Activated T-helper 9 cell treated with anti-CD3 and anti-CD28 coated beads, Interleukin-2, amount 50 U/mL, for 16 hours (primary cell): ENCODE measurements at places on chromosomes 7 and 10.

DNA sequence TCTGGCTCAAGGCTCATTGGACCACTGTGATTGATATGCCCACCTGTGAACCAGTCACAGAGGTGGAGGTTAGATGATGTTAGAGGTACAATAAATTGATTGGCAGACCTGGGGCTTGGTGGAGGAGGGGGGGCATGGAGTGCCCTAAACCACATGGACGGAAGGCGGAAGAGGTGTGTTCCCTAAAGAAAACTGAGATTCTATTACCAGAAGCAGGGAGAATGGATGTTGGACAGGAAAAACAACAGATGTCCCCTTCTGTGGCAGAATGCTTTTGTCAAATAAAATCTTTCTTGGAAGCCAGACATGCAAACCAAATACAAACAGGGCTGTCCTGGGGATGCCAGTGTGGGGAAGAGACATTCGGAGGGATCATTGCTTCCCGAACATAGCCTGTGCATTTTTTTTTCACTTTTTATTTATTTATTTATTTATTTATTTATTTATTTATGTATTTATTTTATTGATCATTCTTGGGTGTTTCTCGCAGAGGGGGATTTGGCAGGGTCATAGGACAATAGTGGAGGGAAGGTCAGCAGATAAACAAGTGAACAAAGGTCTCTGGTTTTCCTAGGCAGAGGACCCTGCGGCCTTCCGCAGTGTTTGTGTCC is 433.9 kb downstream of the RPS24 start:
- DNase-seq, result no peak

- DNase-seq, result no peak
Observed at GRCh38 chr10:72158176-72158575, 57.6 kb upstream of the ANAPC16 start.

GRCh38 chr7:134866617-134867016 is 87.2 kb downstream of the CALD1 start:
- DNase-seq, result no peak

- DNase-seq, result no peak
Observed at GRCh38 chr10:5498791-5499492, 428 bp downstream of the CALML5 start.

DNA sequence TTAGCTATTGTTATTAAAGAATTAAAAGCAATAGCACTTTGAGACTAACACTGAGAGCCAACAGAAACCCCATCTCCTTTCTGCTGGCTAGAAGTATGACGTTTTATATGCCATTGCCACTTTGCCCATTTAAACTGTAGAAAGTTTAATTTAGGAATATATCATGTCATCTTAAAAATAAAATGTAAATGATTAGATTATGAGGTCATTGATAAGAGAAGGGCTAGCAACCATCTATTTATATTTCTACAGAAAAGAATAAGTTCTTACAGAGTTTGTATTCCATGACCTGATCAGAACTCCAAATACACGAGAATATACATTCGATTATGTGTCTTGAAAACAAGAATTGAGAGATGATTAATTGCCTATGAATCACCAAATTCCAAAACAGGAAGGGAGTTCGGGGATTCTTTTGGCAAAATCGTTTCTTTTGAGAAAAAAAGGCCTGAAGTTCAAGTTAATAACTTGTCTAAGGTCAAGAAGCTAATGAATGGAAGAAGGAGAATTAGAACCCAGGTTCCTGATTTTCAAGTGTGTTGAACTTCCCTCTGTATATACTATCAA is 227.0 kb downstream of the TRIL start:
- no peak for DNase-seq

DNA sequence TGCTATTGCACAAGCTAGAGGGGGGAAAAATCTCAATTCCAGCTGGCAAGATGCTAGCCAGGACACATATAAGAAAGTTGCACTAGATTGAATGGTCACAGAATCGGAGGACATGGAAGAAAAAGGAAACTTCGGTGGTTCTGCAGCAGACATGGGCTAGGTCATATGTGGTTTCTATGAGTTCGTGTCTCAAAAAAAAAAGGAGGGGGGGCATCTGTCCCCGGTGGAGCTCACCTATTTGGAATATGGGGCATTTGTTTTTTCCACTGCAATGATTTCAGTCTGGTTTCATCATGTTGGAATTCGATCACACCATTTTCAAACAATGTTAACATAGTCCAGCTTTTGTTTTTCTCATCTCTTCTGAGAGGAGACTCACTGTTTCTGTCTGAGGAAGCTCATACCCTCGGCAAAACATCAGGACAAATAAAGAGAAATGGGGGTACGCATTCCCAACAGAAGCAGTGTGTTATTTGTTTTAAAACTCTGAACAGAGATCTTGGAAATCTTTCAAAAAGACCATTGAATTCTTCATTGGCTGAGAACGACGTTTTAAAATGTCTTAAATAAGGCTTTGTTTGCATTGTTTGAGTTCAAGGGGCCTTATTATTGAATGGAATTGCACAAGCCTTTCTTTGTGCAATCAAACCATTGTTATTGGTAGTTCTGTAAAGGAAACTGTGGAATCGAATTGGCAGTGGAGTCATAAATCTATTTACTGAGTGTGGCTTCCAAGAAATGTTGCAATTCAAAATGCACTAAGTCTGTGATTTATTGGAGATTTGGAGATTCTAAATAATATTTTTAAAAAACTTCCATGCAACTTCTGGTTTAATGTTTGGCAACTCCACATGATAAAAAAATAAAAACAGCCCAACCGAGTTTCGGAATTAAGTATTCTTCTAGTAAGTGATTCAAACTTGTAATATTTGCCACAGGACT is 173.2 kb downstream of the RTKN2 start:
- no peak for DNase-seq
